Ovary (tissue), 10 donors: ENCODE measurements at places on chromosomes 5 and 9. TPM values are rescaled to one million over a fixed set of nuclear protein-coding genes. Genes with fewer than 3 reads are reported as not detected.

The GGTA1 gene
- total RNA-seq = 2.7 TPM

The DRD1 gene
- total RNA-seq = 0.15 TPM

The XRCC4 gene
- 2.6 TPM for total RNA-seq

The NR5A1 gene
- total RNA-seq = 22.2 TPM

The PALM2AKAP2 gene
- 3.5 TPM for total RNA-seq

The PPP1R26 gene
- total RNA-seq = 7.0 TPM

DNA sequence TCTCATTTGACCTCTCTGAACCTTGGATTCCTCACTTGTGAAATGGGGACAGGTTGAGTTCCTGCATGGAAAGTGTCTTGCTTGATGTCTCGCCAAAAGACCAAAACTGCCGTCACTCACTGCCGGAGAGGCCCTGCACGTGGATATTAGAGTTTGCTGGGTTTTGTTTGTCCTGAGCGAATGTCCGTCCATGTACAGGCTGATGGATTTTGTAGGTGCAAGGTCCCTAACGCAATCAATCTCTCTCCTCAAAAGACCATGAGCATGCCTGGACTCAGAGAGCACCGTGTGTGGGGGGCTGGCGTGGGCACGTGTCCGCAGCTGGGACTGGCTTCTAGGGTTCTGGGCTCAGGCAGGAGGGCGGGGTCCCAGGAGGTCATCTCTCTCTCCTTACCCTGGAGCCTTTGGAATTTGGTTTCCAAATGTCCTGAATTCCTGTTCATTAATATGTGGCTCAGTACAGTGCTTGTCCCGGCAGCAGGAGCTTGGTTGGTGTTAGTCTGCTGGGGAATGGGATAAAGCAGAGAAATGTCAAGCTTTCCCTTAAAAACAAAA is 146.0 kb upstream of the IER5L start:
- H3K4me3 ChIP-seq = no peak overlapping the region
- H3K27ac ChIP-seq = peak overlapping the region; percentile 88
- H3K36me3 ChIP-seq = no peaks in the 10 kb centered on the region
- DNase-seq = peak; percentile 20

DNA sequence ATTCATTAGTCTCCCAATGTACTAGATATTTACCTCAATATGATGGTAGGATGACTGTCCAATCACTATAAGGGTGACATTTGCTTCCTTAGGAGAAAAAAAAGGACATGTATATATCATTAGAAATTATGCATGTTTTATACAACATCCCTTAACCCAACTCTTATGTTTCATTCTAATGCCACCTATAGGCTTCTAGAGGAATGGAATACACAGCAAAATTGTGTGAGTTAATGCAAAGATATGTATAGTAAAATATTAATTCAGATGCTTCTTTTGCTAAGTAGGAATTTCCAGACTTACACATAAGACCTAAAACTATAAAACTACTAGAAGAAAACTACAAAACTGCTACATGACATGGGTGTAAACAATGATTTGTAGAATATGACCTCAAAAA is 3.5 kb downstream of the PRXL2C start:
- H3K27me3 ChIP-seq = no peaks in the 10 kb centered on the region
- H3K4me3 ChIP-seq = no peak overlapping the region
- H3K27ac ChIP-seq = no peak overlapping the region
- H3K4me1 ChIP-seq = peaks cover 1% of the 10 kb centered on the region
- DNase-seq = no peak

DNA sequence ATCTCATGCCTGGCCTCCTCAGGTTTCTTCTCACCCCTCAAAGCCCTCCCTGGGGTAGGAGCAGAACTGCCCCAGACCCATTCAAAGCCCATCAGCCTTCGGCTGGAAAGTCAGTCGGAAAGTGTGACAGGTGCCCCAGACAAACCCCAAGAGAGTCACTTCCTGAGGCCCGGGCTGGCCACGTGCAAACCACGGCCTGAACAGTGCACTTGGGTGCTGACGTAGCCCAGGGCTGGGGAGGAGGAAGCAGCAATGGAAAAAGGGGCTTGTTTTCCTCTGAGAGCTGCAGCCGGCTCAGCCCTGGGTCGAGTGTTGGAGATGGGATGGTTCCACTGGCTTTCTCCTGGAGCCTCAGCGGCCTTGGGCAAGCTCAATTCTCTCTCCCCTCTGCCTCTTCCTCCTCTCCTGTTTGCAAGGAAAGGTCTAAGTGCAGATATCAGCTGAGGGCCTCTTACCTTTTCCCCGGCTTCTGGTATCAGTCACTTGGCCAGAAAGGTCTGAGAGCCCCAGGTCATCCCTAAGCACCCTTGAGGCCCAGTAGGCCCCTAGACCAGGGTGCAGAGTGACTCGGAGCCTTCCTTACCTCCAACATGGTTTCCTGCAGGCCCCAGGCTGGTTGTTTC is 5.9 kb upstream of the EGR1 start:
- no peak overlapping the region for H3K27ac ChIP-seq
- H3K27me3 ChIP-seq = no peaks in the 10 kb centered on the region
- no peak overlapping the region for H3K4me3 ChIP-seq
- H3K4me1 ChIP-seq = peaks cover 3% of the 10 kb centered on the region
- H3K36me3 ChIP-seq = no peaks in the 10 kb centered on the region

DNA sequence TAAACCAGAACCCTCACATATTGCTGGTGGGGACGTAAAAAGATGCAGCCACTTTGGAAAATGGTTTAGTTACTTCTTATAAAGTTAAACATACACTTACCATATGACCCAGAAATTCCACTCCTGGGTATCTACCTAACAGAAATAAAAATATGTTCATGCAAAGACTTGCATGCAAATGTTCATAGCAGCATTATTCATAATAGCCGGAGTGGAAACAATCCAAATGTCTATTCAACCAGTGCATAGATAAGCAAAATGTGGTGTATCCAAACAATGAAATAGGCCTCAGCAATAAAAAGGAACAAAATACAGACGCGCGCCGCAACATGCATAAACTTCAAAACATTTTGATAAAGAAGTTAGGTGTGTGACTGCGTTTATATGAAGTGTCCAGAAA is 11.6 kb downstream of the EGR1 start:
- no peaks in the 10 kb centered on the region for H3K4me1 ChIP-seq
- no peaks in the 10 kb centered on the region for H3K36me3 ChIP-seq
- DNase-seq = no peak

- H3K36me3 ChIP-seq = no peaks in the 10 kb centered on the region
- H3K27me3 ChIP-seq = no peaks in the 10 kb centered on the region
- peaks cover 11% of the 10 kb centered on the region for H3K4me1 ChIP-seq
- peak overlapping the region; percentile 97 for H3K4me3 ChIP-seq
These were observed 519 bp downstream of the HSPA5 start for GRCh38 chr9:125240649-125240999.

DNA sequence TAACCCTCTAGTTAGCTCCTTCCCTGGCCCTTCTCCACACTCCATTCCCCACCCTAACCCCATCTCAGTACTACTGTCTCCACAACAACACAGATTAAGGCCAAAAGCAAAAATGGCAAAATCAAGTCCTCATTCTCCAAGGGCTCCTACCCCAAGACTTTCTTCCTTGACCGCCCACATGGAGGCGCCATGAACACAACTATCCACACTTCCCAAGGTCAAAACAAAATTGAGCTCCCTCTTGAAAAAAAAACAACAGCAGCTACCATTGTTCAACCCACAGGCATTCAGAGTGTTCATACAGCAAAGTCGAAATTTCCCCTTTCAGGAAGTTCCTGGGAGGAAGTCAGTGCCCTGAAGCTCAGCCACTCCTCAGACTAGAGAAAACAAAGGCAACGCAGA is 54.4 kb downstream of the GNAQ start:
- peak; percentile 76 for DNase-seq
- H3K27me3 ChIP-seq = no peaks in the 10 kb centered on the region
- no peaks in the 10 kb centered on the region for H3K36me3 ChIP-seq
- no peak overlapping the region for H3K4me3 ChIP-seq

- no peaks in the 10 kb centered on the region for H3K36me3 ChIP-seq
- no peaks in the 10 kb centered on the region for H3K27me3 ChIP-seq
- no peak for DNase-seq
These were observed 485.1 kb upstream of the PAPPA start for GRCh38 chr9:115668521-115668920.

DNA sequence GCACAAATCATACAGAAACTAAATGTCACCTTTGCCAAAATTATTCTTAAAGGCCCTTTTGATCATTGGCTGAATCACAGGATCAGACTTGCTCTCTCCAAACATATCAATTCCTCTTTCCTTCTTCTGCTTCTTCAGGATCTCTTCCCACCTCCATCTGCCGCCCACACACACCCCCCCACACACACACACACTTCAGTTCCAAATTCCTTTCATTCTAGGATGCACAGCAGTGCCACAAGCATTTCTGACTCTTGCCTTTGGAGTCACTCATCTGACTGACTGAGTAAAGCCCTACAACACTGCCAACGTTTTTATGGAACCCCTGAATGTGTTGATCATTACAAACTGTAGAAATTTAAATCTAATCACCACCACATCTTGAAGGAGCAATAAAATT is 22.9 kb downstream of the DNAH5 start:
- H3K36me3 ChIP-seq = no peaks in the 10 kb centered on the region
- DNase-seq = no peak
- no peaks in the 10 kb centered on the region for H3K4me1 ChIP-seq
- H3K4me3 ChIP-seq = no peak overlapping the region

- H3K4me1 ChIP-seq = peaks cover 4% of the 10 kb centered on the region
- H3K27me3 ChIP-seq = no peaks in the 10 kb centered on the region
- H3K27ac ChIP-seq = no peak overlapping the region
- H3K4me3 ChIP-seq = no peak overlapping the region
- no peaks in the 10 kb centered on the region for H3K36me3 ChIP-seq
These were observed 17.5 kb downstream of the NR2F1 start for GRCh38 chr5:93600409-93601070.

GRCh38 chr9:87372356-87372851 is 125.3 kb upstream of the DAPK1 start:
- no peak for DNase-seq
- H3K27ac ChIP-seq = no peak overlapping the region
- no peak overlapping the region for H3K4me3 ChIP-seq
- H3K27me3 ChIP-seq = no peaks in the 10 kb centered on the region
- peaks cover 4% of the 10 kb centered on the region for H3K4me1 ChIP-seq

- H3K4me1 ChIP-seq = peaks cover 14% of the 10 kb centered on the region
- DNase-seq = no peak
- H3K4me3 ChIP-seq = no peak overlapping the region
- H3K36me3 ChIP-seq = no peaks in the 10 kb centered on the region
These were observed 68.4 kb downstream of the ENTREP1 start for GRCh38 chr9:69393425-69393824.

GRCh38 chr5:155017610-155018009 is 4.1 kb downstream of the KIF4B start:
- H3K36me3 ChIP-seq = no peaks in the 10 kb centered on the region
- no peaks in the 10 kb centered on the region for H3K4me1 ChIP-seq

DNA sequence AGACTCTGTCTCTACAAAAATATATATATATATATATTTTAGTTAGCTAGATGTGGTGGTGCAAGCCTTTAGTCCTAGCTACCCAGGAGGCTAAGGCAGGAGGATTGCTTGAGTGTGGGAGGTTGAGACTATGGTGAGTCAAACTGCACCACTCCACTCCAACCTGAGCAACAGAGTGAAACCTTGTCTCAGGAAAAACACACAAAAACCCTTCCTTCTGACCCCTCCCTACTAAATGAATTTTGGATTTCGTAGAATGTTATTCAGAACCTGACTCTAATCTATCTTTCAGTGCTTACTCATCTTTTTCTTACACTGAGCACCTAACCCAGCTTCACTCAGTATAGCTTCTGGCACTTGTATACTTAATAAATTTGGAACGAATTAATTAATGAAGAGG is 35.2 kb upstream of the IL7R start:
- H3K4me3 ChIP-seq = no peak overlapping the region
- DNase-seq = no peak
- no peak overlapping the region for H3K27ac ChIP-seq

GRCh38 chr5:133359861-133360260 is 252.5 kb downstream of the FSTL4 start:
- no peak for DNase-seq
- no peaks in the 10 kb centered on the region for H3K4me1 ChIP-seq
- H3K27ac ChIP-seq = no peak overlapping the region
- H3K36me3 ChIP-seq = no peaks in the 10 kb centered on the region
- no peaks in the 10 kb centered on the region for H3K27me3 ChIP-seq

DNA sequence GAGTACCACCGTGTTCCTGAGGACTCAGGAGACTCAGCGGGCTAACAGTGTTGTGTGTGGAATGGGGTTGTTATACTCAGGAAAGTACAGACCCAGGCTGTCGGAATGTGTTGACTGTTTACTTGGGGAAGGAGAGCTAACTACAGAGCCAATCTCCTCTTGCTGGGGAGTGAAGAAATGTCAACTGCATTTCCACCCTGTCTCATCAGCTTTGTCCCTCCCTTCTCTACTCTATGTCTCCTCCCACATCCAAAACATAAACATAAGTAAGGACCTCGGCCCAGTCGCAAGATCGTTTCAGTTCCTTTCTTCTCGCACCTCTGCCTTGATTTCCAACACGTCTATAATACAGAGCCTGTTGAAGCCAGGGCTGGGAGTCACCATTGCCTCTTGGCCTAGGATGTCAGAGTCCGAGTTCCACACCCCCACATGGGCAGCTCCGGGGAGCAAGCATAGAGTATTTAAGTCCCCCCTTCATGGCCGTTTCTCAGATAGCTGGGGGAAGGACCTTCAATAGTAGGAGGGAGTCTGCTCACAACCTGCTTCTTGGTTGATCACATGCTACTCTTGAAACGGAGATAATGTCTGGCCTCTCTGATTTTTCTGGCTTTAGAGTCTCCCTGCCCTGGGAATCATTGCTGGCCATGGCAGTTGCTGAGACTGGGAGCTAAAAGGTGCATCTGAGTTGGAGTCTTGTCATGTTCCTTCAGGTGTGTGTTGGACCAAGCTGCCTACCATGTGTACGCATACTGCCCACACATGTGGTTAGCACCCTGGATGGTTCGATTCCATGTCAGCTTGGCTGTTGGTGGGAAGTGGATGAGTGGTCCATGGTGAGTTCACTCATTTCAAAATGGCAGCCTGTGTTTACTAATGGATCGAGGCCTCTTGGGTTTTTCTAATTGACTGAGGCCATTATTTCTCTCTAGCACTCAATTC is 147.3 kb downstream of the MTX3 start:
- H3K27me3 ChIP-seq = no peaks in the 10 kb centered on the region
- no peak overlapping the region for H3K4me3 ChIP-seq
- no peak for DNase-seq
- H3K36me3 ChIP-seq = no peaks in the 10 kb centered on the region
- H3K4me1 ChIP-seq = no peaks in the 10 kb centered on the region
- H3K27ac ChIP-seq = no peak overlapping the region

DNA sequence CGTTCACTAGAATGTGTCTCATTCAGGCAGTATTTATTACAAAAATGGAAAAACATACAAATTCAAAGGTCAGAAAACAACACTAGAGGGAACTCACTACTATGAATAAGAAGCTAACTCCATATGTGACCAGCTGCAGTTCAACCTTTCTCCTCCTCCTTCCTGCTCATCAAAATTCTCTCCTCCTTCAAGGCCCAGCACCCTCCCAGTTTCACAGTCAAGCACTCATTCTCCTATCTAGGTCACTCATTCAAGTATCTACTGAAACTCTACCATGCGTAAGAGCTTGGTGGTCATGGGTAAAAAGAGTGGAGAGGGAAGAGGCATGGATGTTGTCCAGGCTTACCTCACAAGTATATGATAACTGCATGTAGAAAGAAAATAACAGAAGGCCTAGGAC is 27.7 kb downstream of the ECPAS start:
- H3K36me3 ChIP-seq = no peaks in the 10 kb centered on the region
- no peaks in the 10 kb centered on the region for H3K27me3 ChIP-seq
- no peak for DNase-seq
- peaks cover 8% of the 10 kb centered on the region for H3K4me1 ChIP-seq
- no peak overlapping the region for H3K27ac ChIP-seq
